ENCODE measurements at places on chromosomes 13 and 19. TPM values are rescaled to one million over a fixed set of nuclear protein-coding genes. Genes with fewer than 3 reads are reported as not detected.

The ZNF296 gene
- polyA plus RNA-seq = 0.11 TPM

The TLE2 gene
- polyA plus RNA-seq = 0.72 TPM

The VSTM2B gene
- polyA plus RNA-seq = not detected

The JUNB gene
- polyA plus RNA-seq = 109 TPM

The INSR gene
- polyA plus RNA-seq = 2.8 TPM

The NALCN gene
- 2.0 TPM for polyA plus RNA-seq

The BIVM gene
- 12.2 TPM for polyA plus RNA-seq

The RFX1 gene
- 3.1 TPM for polyA plus RNA-seq

DNA sequence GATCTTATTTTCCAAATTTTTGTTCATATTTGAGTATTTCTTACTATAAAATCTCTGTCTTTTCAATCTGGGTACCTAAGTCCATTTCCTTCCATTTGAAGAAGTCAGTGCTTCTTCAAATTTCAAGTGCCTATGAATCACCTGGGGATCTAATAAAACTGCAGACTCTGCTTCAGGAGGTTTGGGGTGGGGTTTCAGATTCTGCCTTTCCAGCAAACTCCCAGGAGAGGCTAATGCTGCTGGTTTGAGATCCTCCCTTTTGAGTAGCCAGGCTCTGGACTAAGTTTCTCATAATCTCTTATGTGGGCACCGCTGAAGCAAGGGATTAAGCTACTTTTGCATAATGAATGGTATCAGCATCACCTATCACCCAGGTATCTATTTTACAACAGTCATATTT is 242.4 kb downstream of the RGCC start:
- DNase-seq = no peak

DNA sequence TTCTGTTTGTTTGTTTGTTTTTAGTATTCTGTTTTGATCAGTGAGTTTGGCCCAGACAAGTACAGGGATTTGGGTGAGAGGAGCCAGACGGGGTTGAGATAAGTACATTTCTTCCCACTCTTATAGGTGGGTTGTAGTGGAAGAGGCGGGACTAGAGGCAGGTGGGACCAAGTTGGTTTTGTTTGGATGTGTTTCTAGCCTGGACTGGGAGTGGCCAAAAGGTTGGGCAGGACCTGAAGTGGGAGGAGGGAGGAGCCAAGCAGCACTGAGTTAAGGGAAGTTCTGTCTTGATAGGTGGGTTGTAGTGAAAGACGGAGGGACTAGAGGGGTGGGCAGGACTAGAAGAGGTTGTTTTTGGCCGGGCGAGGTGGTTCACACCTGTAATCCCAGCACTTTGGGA is 9.0 kb downstream of the DNASE2 start:
- DNase-seq = no peak

GRCh38 chr19:48512504-48513288 is 1.1 kb upstream of the LMTK3 start:
- no peak for DNase-seq

DNA sequence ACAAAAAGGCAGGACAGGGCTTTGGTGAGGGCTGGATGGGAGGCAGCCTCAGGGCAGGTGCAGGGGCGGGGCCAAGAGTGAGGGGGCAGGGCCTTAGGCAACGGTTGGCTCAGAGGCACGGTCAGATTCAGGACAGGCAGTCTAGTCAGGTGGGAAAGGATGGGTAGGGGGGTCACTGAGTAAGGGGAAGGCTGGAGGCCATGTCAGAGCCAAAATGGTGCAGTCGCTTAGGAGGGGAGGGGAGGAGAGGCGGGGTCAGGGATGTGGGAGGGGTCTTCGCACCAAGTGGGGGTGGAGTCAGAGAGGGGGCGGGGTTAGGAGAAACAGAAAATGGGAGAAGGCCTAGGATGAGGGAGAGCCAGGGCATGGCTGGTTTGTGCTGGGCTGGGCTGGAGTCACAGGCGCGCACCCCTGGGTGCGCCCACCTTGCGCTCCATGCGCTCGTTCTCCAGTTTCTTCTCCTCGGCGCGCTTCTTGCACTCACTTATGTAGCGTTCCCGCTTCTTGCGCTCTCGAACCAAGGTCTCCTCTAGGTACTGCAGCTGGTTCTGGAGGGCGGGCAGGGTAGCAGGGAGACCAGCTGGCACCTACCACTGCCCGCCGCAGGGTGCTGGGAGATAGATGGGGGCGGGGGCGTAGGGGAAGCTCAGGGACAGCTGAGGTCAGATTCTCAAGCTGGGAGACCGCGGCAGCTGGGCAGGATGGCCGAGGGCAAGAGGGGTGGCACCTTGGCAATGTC is 6.8 kb upstream of the RGL3 start:
- DNase-seq = no peak

DNA sequence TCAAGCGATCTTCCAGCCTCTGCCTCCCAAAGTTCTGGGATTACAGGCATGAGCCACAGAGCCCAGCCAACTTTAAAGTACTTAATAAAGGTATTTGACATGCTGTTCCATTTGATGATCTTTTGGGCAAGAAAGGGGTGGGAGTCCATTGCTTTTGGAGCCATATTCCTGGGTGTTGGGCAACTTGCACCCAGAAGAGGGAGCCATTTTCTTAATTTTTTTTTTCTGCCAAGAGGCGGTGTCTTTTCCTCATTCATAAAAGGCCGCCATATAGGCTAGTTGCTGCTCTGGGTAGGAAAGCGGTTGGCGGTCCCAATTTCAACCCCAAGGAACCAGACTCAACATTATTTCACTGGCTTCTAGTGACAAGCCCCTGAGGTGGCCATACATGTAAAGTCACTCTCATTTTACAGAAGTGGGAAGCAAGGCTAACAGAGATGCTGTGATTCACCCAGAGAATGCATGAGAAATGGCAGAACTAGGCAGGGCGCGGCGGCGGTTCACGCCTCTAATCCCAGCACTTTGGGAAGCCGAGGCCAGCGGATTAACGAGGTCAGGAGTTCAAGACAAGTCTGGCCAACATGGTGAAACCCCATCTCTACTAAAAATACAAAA is 139.6 kb downstream of the CACNA1A start:
- DNase-seq = peak; percentile 31

GRCh38 chr13:83773961-83774360 is 108.3 kb downstream of the SLITRK1 start:
- DNase-seq = peak; percentile 17

GRCh38 chr19:29457413-29457812 is 68.4 kb upstream of the VSTM2B start:
- no peak for DNase-seq

GRCh38 chr19:55544776-55545439 is 435 bp downstream of the SBK3 start:
- DNase-seq = no peak

DNA sequence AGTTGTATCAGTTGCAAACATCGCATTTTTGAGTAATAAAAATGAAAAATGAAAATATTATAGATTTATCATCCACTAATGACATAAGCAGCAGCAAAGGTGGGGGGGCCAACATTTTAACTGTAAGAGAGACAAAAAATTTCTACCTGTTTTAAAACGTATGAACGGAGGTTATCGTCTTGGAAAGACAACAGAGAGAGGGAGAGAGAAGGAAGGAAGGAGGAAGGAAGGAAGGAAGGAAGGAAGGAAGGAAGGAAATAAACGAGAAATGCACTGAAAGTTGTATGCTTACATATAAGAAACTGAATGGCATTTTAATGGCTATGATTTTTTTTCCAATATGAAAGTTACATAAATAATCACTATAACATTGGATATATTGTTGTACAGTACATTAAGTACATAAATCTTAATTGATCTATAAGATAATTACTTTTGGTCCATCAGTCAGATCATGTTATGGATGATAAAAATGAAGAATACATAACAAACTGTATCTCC is 862.8 kb upstream of the SLITRK1 start:
- no peak for DNase-seq

DNA sequence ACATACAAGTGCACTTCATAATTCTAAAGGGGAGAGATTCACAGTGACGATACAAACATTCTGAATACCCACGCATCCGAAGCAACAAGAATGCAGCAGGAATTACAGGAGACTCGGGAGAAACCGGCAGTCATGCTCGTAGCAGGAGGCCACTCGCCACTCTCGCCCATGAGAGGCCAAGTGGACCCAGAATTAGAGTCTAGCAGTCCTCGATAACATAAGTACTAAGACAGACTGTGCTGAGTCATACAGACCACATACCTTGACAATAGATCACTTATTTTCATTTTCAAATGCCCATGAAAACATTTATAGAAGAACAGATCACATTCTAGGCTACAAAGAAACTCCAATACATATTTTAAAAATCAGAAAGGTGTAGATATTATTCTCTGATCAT is 299.1 kb upstream of the TSHZ3 start:
- peak; percentile 6 for DNase-seq

- no peak for DNase-seq
Observed at GRCh38 chr13:52896827-52897659, 48.6 kb upstream of the PCDH8 start.

DNA sequence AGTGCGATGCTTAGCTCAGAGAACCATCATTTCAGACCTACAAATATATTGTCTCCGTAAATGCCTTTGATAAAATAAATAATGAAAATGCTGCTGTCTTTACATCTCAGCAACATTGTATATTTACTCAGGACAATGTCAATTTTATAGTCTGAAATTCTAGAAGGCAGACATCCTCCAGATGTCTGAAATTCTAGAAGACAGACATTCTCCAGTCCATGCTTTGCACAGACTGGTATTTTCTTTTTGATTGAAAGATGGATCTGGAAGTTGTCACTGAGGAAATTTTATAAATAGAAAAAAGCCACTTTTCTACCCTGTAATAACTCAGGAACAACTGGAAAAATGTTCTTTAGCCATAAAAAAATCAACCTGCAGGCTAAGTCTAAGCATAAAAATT is 2293.3 kb downstream of the PCDH9 start:
- no peak for DNase-seq

DNA sequence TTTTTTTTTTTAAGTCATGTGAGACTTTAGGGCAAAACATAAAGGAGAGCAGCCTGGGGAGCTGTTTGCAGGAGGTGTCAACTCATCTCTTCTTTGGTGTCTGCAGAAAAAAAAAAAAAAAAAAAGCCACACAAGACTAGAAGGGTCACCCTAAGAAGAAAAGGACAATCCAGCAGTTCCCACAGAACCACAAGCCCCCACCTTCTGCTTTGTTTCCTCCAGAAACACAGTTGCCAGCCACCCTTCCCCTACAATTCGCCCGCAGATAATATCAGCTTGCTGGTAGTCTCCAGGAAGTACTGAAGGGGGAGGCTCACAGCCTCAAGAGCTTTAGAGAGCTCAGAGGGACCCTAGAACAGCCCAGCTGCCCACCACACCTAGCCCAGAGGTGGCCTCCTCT is 22.3 kb upstream of the ZBTB7A start:
- no peak for DNase-seq

- DNase-seq = no peak
Observed at GRCh38 chr19:7743425-7743841, 3.9 kb downstream of the CD209 start.

DNA sequence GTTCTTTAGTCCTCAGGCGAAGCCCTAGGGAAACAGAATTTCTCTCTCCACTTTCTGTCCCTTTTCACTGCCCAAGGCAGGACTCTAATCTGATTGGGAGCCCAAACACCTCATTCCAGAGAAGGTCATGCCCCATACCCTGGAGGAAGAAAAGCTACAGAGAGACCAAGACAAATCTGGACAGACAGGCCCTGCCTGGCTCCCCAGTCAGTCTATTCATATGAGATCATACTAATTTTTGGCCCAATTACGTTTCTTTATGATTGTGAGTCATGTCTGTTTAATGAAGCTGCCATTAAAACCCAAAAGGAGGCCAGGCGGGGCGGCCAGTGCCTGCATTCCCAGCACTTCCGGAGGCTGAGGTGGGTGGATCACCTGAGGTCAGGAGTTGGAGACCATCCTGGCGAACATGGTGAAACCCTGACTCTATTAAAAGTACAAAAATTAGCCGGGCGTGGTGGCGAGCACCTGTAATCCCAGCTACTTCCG is 3.3 kb upstream of the AP3D1 start:
- peak; percentile 46 for DNase-seq

DNA sequence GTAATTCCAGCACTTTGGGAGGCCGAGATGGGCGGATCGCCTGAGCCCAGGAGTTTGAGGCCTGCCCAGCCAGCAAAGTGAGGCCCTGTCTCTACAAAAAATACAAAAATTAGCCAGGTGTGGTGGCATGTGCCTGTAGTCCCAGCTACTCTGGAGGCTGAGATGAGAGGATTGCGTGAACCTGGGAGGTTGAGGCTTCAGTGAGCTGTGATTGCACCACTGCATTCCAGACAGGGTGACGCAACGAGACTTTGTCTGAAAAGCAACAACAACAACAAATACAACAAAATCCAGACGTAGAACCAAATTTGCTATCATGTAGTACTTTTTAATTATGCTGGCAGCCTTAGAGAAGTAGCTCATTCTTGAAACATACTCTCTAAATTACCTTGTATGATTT is 277.1 kb downstream of the KLF5 start:
- no peak for DNase-seq

DNA sequence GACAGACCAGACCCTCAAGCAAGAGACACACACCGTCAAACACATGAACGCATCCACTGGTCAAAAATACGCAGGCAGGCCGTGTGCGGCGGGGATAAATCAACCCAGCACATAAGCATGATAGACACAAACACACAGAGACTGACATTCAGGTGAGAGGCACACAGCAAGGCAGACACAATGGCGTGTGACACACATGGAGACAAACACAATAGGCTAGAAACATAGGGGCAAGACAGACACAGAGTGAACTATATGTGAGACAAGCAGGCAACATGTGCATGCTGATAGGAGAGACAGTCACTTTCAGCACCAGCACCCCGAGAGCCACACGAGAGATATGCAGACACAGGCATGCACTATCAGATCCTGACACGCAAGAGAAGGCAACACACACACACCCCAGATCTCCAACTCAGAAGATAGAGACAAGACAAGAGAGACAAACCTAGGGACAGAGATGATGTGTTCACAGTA is 6.9 kb upstream of the JUNB start:
- peak; percentile 46 for DNase-seq

GRCh38 chr13:103517066-103517767 is 451.0 kb upstream of the SLC10A2 start:
- no peak for DNase-seq

DNA sequence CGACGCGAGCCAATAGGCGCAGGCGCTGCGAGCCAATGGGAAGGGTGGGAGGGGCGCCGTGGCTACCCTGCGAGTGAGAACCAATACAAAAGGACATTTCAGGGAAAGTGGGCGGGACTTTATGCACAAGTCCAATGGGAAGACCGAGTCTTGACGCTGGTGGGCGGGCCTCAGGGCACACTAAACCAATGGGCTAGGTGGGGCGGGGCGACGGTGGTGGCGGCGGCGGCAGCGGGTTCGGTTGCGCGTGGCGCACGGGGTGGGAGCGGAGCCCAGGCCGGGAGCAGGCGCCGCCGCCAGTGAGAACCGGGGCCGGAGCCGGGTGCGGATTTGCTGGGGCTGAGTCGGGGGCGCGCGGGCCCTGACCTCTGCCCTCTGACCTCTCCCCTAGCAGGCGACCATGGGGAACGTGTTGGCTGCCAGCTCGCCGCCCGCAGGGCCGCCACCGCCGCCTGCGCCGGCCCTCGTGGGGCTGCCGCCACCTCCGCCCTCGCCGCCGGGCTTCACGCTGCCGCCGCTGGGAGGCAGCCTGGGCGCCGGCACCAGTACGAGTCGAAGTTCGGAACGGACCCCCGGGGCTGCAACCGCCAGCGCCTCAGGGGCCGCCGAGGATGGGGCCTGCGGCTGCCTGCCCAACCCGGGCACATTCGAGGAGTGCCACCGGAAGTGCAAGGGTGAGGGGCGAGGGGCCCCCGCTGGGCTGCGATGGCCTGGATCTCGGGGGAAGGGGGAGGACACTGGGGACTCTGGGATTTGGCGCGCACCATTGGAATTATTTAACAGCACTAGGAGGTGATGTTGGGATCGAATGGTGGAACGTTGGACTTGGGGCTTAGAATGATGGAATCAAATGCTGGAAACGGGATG is at the start of gene TOMM40:
Gene TOMM40, plus strand, starts transcription at position 239 of the 867 bp plus-strand sequence. Its CDS starts 162 bp downstream, at position 401.
- peak; percentile 100 for DNase-seq
